Trophoblast cell (in vitro differentiated cells and primary cell): ENCODE measurements at places on chromosomes 5 and 9.

DNA sequence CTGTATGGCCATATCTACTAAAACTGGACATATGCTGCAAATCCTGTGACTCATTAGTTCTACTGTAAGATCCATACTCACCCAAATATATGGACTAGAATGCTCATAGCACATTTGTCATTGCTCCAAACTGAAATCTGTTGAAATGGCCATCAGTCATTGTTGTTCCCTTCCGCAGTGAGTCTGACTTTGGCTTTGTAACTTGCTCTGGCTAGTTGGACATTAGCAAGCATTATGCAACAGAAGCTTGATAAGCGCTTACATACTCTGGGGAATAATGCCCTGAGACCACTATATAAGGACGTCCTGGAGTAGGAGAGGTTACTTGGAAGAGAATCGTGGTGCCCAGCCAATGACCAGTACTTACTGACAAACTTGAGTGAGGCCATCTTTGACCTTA lies 9.0 kb downstream of the KIAA1958 start:
- no peaks in the 10 kb centered on the region for H3K27me3 ChIP-seq
- no peaks in the 10 kb centered on the region for H3K36me3 ChIP-seq

GRCh38 chr9:134545215-134545542 lies 96.4 kb upstream of the COL5A1 start:
- H3K36me3 ChIP-seq = no peaks in the 10 kb centered on the region
- H3K27me3 ChIP-seq = no peaks in the 10 kb centered on the region
- H3K4me1 ChIP-seq = peaks cover 20% of the 10 kb centered on the region
- H3K27ac ChIP-seq = no peak overlapping the region

DNA sequence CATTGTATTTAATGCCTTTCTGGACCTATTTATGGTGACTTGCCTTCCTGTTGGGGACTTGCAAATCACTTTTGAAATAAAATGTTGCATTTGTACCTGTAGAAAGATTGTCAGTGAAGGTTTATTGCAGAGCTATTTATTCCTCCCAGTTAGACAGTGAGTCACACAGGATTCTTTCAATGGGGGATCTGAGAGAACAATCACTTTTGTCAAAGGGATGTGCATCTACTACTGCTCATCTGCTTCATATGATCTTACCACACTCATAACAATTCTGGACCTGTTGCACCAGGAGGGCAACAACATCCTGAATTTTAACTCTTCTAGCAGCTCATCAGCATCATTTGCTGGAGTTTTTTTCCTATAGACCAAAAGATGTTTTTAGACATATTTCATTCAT lies 66.8 kb downstream of the FBXL7 start:
- H3K4me3 ChIP-seq = no peak overlapping the region
- DNase-seq = no peak
- no peaks in the 10 kb centered on the region for H3K27me3 ChIP-seq
- H3K36me3 ChIP-seq = no peaks in the 10 kb centered on the region

DNA sequence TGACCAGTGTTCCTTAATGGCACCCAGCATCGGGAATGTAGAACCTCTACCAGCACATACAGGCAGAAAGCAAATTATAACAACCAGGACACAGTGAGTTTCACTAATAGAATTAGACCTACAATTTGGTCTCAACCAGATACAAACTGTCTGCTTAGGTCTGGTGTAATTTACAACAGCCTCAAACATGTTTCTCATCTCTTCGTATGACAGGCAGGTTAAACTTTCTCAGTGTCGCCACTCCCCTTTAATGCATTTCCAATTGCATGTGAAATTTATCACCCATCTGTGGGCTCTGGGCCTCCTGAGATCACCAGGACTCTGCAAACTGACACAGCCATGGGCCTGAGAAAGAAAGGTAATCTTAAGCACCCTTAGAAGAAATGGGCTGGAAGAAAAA lies 218.7 kb downstream of the DCP2 start:
- H3K27me3 ChIP-seq = no peaks in the 10 kb centered on the region
- H3K27ac ChIP-seq = no peak overlapping the region
- H3K36me3 ChIP-seq = no peaks in the 10 kb centered on the region
- no peak overlapping the region for H3K4me3 ChIP-seq
- no peak for DNase-seq

- H3K36me3 ChIP-seq = no peaks in the 10 kb centered on the region
- no peak for DNase-seq
- H3K27ac ChIP-seq = no peak overlapping the region
- H3K27me3 ChIP-seq = no peaks in the 10 kb centered on the region
Measured at GRCh38 chr9:35956651-35957050, 1.3 kb downstream of the OR2S2 start.

DNA sequence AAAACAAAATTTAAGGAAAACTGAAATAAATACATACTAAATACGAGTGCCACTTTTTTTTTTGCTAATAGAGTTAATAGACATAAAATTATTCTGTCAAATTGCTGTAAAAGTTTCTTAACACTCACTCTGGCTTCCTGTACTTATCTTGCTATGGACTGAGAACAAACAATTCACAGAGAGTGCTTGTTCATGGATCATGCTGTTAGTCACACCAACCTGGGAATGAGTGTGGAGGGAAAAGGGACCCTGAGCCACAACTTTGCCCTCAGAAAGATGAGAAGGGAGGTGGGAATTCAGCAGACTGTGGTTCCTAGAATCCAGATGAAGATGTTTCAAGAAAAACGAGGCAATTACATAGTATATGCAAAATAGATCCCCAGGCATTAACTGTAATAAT lies 246.9 kb downstream of the FBXL7 start:
- peaks cover 2% of the 10 kb centered on the region for H3K36me3 ChIP-seq
- no peak overlapping the region for H3K4me3 ChIP-seq
- H3K27ac ChIP-seq = no peak overlapping the region
- no peaks in the 10 kb centered on the region for H3K27me3 ChIP-seq

DNA sequence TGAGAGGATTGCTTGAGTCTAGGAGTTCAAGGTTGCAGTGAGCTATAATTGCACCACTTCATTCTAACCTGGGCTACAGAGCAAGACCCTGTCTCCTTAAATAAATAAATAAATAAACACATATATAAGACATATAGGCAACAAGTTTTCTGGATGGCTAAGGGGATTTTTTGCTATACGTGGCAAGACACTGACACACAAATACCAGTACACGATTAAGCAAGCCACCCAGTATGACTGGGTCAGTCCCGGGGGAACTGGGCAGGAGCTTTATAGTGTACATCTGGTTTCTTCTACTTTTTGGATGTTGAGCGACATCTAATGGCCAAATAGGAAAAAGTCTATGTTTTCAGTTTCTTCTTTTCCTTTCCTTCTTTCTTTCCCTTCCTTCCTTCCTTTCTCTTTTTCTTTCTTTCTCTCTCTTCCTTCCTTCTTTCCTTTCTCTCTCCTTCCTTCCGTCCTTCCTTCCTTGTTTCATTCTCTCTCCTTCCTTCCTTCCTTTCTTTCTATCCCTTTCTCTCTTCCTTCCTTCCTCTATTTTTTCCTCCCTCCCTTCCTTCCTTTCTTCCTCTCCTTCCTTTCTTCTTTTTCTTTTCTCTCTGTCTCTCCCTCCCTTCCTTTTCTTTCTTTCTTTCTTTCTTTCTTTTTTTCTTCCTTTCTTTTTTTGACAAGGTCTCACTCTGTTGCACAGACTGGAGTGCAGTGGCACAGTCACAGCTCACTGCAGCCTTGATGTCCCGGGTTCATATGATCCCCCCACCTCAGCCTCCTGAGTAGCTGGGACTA lies 47.0 kb upstream of the PLIN2 start:
- H3K36me3 ChIP-seq = no peaks in the 10 kb centered on the region
- no peaks in the 10 kb centered on the region for H3K27me3 ChIP-seq
- no peak overlapping the region for H3K4me3 ChIP-seq
- DNase-seq = peak; percentile 95
- H3K4me1 ChIP-seq = peaks cover 2% of the 10 kb centered on the region

GRCh38 chr9:76456202-76456926 lies 2.6 kb upstream of the GCNT1 start:
- no peaks in the 10 kb centered on the region for H3K4me1 ChIP-seq
- no peak for DNase-seq

GRCh38 chr9:15642369-15642962 lies 89.6 kb downstream of the CCDC171 start:
- no peak overlapping the region for H3K4me3 ChIP-seq
- no peaks in the 10 kb centered on the region for H3K36me3 ChIP-seq
- no peaks in the 10 kb centered on the region for H3K4me1 ChIP-seq

DNA sequence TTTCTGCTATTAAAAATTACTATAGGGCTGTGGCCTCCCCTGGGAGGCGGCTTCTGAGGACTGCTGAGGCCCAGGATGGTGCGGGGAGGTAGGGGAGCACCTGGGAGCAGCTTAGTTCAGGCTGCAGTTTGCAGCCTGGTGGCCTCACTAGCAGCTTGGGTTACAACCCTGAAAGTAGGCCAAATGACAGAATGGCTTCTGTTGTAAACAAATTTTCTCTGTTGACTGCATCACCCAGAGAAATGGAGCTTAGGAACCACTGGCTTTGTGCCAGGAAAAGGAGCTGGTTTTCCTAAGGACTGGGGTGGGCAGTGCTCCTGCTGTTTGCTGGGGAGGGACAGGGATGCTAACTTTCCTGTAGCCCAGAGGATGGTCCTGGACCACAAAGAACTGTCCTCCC lies 130.3 kb downstream of the ENTREP1 start:
- no peaks in the 10 kb centered on the region for H3K27me3 ChIP-seq
- H3K27ac ChIP-seq = no peak overlapping the region
- H3K4me3 ChIP-seq = no peak overlapping the region
